HFFc6 (cell line): ENCODE measurements at places on chromosomes 3 and 15. TPM values are rescaled to one million over a fixed set of nuclear protein-coding genes. Genes with fewer than 3 reads are reported as not detected.

GRCh38 chr15:63450884-63451225 is 53.5 kb upstream of the USP3 start:
- no peak for DNase-seq

DNA sequence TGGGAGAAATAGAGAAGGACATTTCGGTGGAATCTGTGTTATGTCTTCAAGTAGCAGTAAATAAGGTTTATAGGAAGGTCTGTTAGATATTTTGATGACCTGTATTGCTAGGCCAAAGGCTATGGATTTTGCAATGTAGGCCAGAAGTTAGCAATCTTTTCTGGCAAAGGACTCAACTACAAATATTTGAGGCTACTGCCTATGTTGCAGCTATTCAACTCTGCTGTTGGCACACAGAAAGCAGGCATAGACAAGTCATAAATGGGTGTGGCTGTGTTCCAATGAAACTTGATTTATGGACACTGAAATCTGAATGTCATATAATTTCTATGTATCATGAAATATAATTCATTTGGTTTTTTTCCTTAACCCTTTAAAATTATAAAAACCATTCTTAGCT is 438.7 kb upstream of the C2CD4B start:
- DNase-seq = peak; percentile 34

DNA sequence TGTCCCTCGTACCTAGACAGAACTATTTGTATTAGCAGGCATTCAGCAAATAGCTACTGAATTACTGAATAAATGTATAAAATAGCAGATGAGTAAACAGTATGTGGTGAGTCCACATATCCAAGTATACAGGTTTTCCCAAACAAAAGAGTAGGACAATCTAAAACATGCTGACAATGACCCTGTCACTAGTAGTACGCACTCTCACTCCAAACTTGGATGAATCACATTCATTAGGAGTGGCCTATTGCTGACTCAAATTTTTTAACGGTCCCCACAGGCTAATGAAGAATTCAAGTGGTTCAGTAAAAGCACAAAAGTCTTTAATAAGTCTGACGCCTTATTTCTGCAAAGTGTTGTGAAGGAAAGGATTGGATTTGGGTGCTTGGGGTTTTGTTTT is 449.3 kb upstream of the THBS1 start:
- DNase-seq = peak; percentile 83

DNA sequence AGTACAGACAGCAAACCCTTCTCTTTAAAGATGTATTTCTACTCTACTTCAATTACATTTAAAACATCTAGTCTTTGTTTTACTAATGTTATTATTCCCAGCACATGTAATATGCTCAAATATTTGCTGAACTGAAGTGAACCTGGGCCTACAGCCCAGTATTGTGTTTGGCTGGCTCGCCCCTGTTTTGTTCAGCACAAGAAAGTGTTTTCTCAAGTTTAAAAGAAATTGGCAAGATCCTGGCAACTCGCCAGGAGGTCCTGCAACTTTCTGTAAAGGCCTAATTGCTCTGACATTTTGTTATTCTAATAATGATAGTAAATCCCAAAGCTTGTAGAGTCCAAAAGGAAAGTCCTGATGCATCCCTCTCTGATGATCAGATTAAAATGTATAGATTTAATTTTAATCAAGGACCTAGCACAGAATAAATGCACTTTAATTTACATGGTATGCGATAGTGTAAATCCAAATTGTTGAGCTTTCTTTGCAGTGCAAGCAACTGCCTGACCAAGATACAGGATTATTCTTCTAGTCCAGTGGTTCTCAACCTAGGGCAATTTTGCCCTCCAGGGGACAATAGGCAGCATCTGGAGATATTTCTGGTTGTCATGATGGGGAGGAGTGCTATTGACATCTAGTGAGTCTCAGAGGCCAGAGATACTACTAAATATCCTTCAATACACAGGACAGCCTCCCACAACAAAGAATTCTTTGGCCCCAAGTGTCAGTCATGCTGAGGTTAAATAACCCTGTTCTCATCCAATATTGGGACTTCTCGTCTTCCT is 35.7 kb upstream of the TMOD3 start:
- no peak for DNase-seq

DNA sequence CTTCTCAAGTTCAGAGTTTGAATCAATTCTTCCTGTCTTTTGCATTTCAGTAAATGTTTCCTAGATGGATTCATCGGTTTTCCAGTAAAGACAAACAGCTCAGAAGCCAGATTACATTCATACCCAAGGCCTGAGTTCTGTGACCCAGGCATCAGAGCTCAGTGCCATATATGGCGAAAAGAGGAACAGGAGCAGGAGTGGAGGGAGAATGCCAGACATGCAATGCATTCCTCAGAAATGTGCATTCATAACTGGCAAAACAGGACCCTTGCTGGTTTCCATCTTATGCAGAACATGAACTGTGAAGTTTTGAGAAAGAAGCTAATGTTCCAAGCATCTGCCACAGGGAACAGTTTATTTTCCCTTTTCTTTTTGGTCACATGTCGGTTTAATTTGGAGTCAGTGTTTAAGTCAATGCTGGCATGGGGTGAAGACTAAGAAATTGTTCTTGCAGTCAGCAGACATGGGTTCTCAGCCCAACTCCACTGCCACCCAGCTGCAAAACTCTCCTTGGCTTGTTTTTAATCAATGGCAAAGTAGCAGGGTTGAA is 116.5 kb downstream of the LPP start:
- peak; percentile 85 for DNase-seq

DNA sequence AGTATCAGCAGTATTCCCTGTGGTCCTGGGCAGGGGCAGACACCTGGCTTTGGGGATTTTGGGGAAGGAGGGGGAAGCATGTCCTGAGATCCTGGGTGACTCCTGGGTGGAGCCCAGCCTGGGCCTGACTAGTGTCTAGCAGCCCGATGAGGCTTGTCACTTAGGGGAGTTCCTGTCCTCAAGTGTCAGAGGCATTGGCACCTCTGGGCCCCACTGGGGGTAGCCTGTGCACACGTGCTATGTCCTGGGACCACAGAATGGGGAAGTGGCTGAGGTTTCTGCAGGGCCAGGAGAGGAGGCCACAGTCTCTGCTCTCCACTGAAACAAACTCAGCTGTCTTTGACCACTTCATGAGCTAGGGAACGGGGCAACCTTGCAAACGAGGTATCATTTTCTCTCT is 31.5 kb upstream of the ADCY5 start:
- no peak for DNase-seq

- peak; percentile 67 for DNase-seq
These were observed 132.1 kb downstream of the WDR76 start for GRCh38 chr15:43958861-43959330.

GRCh38 chr15:65212097-65212496 is 824 bp upstream of the CILP start:
- DNase-seq = no peak

GRCh38 chr15:60079210-60079609 is 75.1 kb downstream of the FOXB1 start:
- no peak for DNase-seq

- no peak for DNase-seq
These were observed 44.6 kb downstream of the ANKRD28 start for GRCh38 chr3:15753056-15753710.

- DNase-seq = no peak
These were observed 117.6 kb upstream of the CHMP2B start for GRCh38 chr3:87109465-87109864.

DNA sequence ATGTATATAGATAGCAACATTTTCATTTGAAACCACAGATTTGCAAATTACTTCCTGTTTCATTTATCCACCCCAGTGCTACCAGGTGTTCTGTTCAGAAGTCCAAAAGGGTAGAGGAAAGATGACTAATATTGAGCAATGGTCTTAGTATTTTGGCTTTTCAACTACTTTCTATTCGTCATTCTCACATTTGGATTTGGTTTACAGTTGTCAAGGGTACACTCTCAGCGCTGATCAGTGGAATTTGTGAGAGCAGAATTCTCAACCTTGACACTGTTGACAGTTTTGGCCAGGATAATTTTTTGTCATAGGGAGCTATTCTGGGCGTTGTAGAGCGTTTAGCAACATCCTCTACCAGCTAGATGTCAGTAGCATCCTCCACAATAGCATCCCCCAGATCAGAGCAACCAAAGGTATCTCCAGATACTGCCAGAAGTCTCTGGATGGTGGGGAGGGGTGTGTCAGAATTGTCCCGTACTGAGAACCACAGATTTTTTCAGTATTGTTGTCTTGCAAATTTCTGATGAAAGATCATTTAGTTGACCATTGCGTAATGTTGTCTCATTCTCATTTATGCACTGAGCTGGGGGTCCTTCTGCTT is 4.2 kb downstream of the HMCES start:
- no peak for DNase-seq

DNA sequence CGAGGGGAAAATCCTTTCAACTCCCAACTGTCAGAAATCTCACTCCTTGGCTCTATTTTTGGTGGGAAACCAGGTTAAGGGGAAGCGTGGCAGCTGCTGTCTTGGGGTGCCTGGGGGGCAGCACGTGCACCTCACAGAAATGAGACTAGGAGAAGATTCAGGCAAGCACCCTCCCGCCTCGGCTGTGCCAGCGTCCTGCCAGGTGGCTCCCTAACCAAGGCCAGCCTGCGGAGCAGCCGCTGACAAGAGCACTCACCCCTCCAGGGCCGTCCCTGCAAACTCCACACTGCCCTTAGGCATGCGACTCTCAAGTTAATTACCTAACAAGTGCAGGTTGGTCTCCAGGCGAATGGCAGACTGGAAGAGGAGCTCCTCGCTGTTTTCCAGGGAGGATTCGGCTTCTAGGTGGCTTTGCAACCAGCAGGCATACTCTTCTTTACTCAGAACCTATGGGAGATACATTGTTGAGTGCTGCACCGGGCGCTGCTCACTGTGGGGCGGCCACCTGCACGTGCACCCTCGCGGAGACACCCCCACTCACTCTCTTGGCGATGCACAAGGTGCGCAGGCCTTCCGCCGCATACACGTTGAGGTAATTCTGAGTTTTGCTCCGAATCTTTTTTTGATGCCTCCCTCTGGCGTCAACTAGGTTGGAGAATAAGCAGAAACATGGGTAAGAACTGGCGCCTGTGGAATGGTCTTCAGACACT is 155.3 kb downstream of the ATP10A start:
- no peak for DNase-seq

DNA sequence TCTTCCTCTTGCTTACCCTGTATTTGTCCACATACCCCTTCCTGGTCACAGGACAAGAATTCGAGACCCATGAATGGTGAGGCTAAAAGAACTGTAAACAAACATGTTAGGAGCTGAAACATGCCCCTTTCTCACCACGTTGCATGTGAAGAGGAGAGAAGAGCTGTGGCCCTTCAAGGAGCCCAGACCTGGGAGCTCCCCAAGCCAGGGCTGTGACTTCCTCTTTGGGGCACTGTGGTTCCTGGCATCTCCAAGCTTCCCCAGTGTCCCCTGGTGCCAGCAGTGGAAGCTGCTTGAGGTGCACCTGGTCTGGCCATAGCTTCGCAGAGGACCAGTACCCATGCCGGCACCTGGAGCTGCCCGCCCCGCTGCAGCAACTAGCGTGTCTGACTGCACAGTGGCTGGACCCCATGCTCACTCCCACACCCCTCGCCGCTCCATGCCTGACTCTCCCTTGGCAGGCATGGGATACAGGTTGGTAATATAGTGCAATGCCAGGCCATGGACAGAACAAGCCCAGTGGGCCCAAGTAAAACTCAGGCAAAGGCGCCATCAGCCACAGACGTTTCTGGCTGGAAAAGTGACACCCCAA is 9.9 kb downstream of the SPCS1 start:
- no peak for DNase-seq

DNA sequence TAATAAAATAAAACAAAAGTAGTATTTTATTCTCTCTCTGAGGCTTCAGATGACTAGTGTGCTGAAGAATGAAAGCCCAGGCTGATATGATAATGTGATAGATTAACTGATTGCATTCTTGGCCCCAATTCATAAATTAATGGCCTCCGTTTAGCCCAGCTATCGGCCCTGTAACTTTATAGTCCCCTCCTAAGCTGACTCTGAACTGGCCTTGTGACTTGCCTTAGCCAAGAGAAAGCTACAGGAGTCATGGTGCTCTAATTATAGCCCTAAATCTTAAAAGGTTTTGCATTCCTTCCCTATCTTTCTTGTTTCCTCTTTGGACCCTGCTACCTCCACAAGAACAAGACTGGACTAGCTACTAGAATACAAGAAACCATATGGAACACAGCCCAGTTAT is 123.2 kb upstream of the EPHA3 start:
- no peak for DNase-seq

DNA sequence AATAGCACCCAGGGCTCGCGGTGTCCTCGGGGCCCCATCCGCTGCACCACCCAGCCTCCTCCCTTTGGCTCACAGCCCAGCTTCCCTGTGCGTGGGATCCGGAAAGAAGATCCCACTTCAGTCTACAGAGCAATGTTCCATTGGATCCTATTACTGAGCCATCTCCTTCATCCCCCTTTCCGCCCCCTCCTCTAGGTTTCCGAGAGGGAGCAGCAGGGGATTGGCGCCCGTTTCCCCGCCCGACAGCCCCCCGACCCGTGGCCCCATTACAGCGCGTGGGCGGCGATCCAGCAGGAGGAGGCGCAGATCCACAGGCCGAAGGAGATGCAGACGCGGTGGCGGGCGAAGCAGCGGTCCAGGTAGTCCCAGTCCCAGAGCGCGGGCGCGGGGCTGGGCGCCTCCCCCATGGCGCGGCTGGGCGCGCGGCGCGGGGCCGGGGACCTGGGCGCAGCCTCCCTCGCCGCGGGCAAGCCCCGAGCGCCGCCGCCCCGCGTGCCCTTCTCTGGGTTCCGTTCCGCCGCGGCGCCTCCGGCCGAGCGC is 340 bp downstream of the TMEM44 start:
- DNase-seq = no peak

- peak; percentile 27 for DNase-seq
These were observed 776 bp downstream of the VGLL3 start for GRCh38 chr3:86990012-86990733.

GRCh38 chr3:108487439-108487838 is 23.0 kb downstream of the MYH15 start:
- no peak for DNase-seq

- no peak for DNase-seq
These were observed 10.8 kb downstream of the HSPBAP1 start for GRCh38 chr3:122782804-122783203.

DNA sequence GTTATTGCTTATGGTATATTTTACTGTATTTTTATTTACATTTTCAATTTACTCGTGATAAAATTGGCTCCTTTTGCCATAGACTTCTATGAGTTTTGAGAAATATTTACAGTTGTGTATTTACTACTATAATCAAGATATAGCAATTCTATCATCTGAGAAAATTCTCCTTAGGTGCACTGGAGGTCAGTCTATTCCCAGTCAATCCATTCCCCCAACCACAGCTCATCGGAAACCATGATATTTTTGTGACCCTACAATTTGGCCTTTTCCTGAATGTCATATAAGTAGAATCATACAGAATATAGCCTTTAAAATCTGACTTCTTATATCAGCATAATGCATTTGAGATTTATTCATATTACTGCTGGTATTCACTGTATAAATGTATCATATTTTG is 114.7 kb upstream of the LRTM1 start:
- no peak for DNase-seq

GRCh38 chr3:113628316-113628715 is 68.1 kb downstream of the USF3 start:
- no peak for DNase-seq

RLBP1 gene
- total RNA-seq = not detected in 2 replicates

PRSS50 gene
- not detected in 3 replicates for total RNA-seq

MAP1A gene
- 138 to 171 TPM (median 169 TPM) in 3 replicates for total RNA-seq

STAB1 gene
- total RNA-seq = not detected in 3 replicates

ADAMTS17 gene
- total RNA-seq = not detected in 3 replicates

VIPR1 gene
- total RNA-seq = not detected in 3 replicates

AHSG gene
- total RNA-seq = not detected in 3 replicates

ESYT3 gene
- 0.05 to 0.16 TPM in 2 of 3 replicates, not detected in the other for total RNA-seq

BOC gene
- 6.2 to 15.1 TPM (median 6.5 TPM) in 3 replicates for total RNA-seq

GOLGA8S gene
- 0.08 TPM in 1 of 3 replicates, not detected in the others for total RNA-seq

IQCF5 gene
- total RNA-seq = not detected in 3 replicates

GP9 gene
- not detected in 3 replicates for total RNA-seq

FGF12 gene
- not detected in 3 replicates for total RNA-seq

CHRNA5 gene
- 1.4 and 1.7 TPM in 2 replicates for total RNA-seq

SCAMP2 gene
- 67.1 to 80.0 TPM (median 70.1 TPM) in 3 replicates for total RNA-seq
